ENCODE measurements at places on chromosomes 7 and 10.

- no peak for DNase-seq
Observed at GRCh38 chr10:10128387-10128786, 889.3 kb upstream of the CELF2 start.

DNA sequence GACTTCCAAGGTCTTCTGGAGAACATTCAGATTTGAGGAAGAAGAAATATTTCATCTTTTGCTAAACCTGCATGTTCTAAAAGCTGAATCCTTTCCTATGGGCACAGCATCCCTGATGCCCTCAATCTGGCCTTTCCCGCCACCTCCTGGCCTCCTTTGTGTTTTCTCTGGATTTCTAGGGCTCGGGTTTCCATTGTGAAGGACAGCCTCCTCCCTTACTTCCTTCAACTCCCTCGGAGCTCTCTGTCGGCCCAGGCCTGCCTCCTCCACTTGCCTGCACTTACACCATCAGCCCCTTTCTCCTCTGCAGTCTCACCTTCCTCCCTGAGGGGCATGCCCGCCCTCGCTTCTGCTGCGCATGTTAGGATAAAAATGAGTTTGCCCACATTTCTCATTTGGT, 75.4 kb downstream of the WIPF3 start:
- DNase-seq: no peak

- DNase-seq: no peak
Observed at GRCh38 chr7:91800389-91800788, 80.1 kb downstream of the MTERF1 start.

DNA sequence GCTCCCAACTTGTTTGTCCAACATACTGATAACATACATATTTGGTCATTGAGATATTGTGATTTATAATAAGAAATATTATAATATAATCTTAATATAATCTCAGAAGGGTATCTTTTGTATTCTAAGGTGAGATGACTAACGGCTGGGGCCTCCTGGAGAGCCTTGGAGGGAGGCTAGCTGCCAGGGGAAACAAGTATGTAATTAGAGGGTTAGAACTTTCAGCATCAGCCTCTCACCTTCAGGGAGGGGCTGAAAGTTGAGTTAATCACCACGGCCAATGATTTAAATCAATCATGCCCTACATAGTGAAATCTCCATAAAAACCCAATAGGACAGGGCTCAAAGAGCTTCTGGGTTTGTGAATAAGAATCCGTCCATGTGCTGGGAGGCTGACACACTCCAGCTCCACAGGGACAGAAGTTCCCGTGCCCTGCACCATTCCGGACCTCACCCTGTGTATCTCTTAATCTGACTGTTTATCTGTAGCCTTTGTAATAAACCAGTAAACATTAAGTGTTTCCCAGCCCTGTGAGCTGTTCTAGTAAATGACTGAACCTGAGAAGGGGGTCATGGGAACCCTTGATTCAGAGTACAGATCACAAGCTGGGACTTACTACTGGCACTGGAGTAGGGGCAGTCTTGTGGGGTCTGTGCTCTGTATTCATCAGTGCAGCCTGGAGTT, 86.3 kb upstream of the STEAP1B start:
- DNase-seq: no peak

GRCh38 chr10:5952731-5953385, 24.5 kb downstream of the IL15RA start:
- DNase-seq: no peak

DNA sequence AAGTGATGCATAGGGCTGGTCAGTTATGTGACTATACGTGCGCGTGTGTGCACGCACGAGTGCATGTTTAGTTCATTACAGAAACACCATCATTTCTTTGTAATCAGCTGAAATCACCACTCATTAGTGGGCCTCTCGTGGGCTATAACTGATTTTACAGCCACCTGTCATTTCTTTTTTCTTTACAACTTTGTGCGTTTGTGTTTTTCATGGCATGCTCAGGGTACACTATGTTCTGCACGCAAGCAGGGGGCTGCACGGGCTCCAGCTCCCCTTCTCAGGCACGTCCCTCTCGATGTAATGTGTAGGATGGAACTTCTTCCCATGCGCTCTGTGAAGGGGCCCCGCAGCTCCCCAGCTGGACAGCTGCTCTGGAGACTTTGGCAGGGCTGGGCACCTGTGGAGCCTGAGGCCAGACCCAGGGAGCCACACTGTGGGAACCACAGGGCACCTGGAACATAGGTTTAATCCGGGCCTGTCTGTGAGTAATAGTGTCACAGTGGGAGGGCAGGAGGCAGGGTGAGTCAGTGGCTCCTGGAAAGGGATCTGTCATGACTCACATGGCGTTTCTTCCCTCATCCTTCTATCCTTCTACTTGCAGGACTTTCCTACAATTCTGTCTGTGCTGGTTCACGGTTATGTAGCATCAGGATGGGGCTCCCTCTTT, 4.9 kb downstream of the GCK start:
- DNase-seq: no peak

GRCh38 chr10:75015442-75015841, 96.0 kb upstream of the SAMD8 start:
- DNase-seq: no peak

DNA sequence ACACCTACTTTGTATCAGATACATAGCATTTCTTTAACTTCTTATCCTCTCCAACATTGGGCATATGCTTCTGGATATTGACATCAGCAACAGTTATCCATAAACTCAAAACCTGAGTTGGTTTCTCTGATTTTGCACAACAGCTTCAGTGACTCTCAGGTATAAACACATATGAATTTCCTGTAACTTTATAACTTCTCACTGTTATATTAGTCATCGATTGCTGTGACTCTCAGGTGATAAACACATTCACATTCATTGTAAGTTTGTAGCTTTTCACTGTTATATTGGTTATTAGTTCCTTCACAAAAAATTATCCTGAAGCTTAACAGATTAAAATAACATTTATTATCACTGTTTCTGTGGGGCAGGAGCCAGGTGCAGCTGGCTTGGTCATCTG, 57.0 kb downstream of the ASAH2B start:
- no peak for DNase-seq

GRCh38 chr7:18393465-18394118, 102.0 kb upstream of the HDAC9 start:
- no peak for DNase-seq

- DNase-seq: no peak
Observed at GRCh38 chr7:18119985-18120384, 92.3 kb upstream of the PRPS1L1 start.

- DNase-seq: no peak
Observed at GRCh38 chr10:36366843-36367242, 724.7 kb upstream of the FZD8 start.

DNA sequence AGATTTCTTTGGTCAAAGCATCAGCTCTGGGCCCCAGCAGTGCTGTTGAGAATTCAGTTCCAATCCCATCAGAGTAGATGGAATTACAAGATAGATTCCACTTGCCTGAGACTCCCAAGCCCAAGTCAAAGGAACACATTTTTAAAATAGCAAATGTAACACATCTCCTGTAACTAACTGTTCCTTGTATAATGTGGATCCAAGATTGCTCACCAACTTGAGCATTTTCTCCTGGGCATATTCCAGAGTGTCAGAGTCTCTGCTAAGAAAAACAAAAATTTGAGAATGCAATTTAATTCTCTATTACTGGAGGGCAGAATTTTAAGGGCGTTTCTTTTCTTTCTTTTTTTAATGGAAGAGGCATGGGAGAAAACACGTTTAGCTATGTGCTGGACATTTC, 136.7 kb downstream of the NEBL start:
- no peak for DNase-seq

- no peak for DNase-seq
Observed at GRCh38 chr10:21919906-21920305, 83.6 kb downstream of the DNAJC1 start.

DNA sequence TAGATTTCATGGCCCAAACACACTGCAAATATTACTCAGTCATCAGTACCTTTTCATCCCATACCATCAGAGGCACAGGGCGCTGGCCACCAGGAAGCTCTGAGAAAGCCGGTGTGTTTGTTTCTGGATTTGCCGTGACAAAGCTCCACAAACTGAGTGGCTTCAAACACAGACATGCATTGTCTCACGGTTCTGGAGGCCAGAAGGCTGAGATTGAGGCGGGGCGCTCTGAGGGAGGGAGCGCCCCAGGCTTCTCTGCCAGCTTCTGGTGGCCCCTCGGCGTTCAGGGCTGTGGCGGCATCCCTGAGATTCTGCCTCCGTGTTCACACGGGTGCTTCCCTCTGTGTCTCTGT, 3.7 kb upstream of the TTYH3 start:
- DNase-seq: no peak

DNA sequence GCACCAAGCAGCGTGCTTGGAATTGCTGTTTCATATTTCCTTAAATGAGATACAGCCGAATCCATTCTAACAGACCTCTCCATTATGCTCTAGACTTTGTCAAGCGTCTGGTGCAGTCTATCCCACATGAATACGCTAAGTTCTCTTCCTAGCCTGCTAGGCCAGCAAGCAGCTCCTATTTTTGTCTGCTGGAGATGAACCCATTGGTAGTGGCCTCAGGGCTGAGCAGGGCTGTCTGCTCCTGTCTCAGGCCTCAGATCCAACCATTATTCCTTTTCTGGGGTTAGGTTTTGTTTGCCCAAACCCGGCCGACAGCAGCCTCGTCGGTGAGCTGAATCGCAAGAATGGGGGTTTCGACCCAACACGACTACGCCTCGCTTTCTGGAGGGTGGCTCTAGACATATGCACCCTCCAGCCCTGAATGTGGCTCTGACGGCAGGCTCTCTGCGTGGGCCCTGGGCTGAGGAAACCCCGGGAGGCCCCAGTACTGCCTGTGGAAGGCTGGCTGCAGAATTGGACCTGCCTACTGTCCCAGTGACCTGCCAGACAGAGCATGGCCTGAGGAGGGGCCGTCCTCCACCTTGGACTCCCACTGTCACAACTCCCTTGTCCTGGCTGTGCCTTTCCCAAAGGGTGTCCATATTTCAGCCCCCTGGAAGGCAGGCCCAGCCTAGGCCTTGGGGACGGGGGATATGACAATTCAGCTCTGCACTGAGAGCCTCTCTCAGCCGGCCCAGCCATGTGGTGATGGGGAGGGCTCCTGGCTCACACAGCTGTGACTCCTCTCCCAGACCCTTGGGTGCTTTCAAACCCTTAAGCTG, 267.9 kb upstream of the TCERG1L start:
- no peak for DNase-seq

DNA sequence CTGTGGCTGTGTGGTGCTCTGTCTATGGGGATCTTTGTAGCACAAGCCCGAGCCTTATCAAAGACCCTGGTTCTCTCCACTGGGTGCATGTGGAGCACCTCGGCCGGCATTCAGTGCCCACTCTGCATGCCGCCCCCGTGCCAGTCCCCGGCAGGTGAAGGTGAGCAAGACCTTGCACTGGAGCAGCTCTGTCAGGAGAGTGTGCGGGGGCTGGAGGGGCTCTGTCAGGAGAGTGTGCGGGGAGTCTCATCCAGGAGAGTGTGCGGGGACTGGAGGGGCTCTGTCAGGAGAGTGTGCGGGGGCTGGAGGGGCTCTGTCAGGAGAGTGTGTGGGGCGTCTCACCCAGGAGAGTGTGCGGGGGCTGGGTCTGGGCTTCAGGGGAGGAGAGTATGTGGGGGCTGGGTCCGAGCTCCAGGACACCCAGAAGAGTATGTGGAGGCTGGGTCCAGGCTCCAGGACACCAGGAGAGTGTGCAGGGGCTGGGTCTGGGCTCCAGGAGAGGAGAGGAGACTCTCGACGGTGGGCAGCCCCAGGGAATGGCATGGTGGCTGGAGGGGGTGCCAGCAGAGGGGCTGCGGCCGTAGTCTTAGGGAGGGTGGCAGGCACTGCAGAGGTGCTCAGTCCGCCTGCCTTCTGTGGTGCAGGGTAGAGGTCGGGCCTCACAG, 40.8 kb downstream of the INPP5A start:
- no peak for DNase-seq

GRCh38 chr10:42992156-42992956, 84.5 kb upstream of the RET start:
- DNase-seq: no peak

DNA sequence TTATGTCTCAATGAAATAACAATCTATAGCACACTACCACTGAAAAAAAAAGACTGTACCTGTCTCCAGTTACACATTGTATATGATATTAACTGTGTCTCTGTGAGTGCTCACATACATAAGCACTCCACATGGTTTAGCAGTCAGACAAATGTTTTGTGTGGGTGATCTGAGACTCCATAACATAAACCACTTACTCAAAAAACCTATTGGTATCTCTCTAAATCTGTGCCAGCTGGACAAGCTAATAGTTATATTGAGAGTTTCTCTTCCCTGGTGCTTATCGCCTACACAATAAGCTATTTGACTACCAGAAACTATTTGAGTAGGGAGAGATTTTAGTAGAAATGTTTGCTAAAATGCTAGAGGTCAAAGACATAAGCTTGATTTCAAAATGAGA, 190.1 kb upstream of the AGR3 start:
- no peak for DNase-seq

DNA sequence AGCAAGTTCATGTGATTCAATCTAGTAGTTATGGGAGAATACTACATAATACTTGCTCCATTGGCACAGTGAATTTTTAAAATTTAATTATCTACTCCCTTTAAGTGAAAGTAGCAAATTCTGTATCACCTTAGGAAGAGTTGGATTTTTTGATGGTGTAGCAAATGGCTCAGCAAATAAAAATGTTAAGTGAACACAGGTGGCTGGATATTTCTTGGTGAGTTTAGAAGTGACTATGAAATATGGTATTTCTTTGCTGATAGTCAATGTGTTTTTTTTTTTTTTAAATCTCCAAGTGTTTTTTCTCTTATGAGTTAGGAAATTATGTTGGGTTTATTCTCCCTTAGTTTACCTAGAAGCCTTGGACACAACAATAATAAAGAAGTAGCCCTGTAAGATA, 67.8 kb downstream of the CREM start:
- no peak for DNase-seq

DNA sequence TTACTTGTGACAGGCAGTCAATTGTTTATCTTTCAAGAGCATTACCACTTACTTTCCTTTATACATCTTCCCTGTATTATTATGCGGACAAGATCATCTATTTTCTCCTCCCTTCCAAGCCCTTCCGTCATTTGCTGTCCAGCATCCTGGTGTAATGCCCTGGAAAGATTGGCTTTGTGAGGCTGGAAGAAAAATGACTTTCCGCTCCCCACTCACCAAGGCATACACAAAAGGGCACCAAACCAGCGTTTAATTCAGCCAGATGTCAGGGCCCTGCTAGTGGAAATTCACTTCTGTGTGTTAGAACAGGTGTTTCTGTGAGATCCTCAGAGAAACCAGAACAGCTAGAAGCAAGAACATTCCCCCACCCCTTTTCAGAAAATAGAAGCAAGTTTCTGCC, 128.1 kb upstream of the NANOS1 start:
- DNase-seq: no peak

- no peak for DNase-seq
Observed at GRCh38 chr10:9608602-9609001, 1409.1 kb upstream of the CELF2 start.

DNA sequence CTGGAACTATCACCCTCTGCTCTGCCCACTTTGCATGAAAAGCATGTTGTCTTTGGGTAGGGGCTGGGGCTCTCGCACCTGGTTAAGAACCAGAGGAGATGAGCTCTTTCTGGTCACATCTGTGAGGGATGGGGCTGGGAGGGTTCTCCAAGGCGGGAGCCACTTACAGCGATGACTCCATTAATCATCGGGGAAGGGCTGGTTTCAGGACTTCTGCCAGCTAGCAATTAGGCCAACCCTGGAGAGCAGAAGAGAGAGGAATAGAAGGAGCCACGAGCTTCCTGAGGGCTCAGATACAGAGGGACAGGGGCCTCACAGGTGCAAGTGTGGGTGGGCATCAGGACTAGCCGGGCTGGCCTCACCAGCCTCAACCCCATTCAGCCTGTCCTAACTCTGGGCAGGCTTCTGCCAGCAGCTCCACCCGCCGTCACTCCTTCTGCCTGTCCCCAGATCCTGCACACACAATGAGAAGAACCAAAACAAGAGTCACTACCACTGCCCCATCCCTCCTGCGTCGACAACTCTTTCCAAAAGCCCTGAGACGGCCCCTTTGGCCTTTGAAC, 8.4 kb downstream of the AQP1 start:
- peak; percentile 43 for DNase-seq

Data from hematopoietic multipotent progenitor cell treated with erythropoietin and hydrocortisone succinate and interleukin-3 and kit ligand, for 15 days (in vitro differentiated cells).